ENCODE measurements at places on chromosomes 11 and 22.
A peak's percentile ranks its signal among the peaks of the same experiment; 100 is the strongest.

- DNase-seq, result no peak
These were observed 206.3 kb downstream of the SNX19 start for GRCh38 chr11:130710021-130710420.

- DNase-seq, result no peak
These were observed 9.0 kb downstream of the TRIM44 start for GRCh38 chr11:35671396-35672127.

GRCh38 chr11:70530010-70530409, 131.7 kb downstream of the CTTN start:
- no peak for DNase-seq

DNA sequence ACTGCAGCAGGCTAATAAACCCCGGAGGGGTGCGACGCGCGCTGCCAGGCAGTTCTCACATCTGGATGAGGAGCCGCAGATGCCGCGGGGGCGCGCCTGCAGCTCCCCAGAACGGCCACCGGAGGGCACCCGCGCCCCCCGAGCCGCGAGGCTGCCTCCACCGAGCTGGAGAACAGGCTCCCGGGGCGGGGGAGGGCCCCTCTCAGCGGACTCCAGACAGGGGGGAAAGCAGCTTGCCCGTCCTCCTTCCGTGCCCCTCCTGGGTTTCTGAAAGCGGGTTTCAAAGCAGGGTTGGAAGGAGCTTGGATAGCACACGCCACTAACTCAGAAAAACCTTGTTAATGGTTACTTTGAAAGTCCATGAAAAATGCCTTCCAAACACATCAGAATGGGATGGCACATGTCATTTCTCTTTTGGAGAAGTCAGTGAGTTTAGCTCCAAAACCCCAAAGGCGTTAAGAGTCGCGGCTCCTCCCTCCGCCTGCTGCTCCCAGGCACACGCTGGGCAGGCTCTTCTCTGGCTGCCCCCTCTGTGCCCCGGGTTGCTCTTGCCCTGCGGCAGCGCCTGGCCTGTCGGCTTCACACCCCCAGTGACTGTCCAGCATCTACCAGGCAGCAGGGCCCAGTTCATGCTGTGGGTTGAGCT, 317.8 kb downstream of the NTM start:
- no peak for DNase-seq

GRCh38 chr22:25334162-25334490, 114.7 kb downstream of the CRYBB2 start:
- peak; percentile 57 for DNase-seq

GRCh38 chr11:16171882-16172281, 184.5 kb downstream of the SOX6 start:
- no peak for DNase-seq

DNA sequence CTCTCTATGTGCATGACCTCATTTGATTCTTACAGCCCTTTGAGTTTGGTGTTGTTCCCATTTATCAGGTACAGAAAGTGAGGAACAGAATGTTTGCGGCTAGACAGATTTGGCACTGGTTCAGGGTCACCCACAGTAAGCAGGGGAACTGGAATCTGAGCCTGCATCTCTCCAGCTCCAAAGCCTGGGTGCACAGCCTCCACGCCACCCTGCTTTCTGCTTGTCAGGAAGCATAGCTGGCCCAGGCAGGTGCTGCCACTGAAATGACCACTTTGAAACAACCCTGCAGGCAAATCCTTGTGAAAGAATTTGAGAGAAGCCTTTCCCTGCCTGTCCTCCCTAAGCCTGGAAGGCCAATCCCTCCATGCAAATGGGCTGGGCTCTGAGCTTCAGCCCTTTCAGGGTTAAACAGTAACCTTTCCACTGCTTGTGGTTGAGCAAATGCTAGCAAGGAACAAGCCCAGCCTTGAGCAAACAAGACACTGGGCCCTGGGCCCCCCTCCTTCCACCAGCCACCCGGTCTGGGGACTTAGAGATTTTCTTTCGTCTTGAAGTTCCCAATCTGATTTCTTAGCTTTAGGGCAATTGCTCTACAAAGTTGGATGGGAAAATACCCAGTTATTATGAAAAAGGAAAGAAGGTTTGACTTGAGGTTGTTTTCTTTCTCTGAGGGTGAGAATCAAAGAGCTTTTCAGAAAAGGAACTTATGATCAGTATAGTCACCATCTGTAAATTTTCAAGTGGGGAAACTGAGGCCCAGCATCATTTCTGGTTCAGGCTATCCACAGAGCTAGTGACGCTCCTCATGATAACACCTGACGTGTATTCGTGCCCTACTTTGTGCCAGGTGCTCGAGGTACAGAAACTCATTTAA, 19.4 kb downstream of the EHF start:
- no peak for DNase-seq

- no peak for DNase-seq
These were observed 105.6 kb upstream of the SYN3 start for GRCh38 chr22:33163815-33164214.

- no peak for DNase-seq
These were observed 31.9 kb upstream of the TLCD5 start for GRCh38 chr11:120293038-120293800.

DNA sequence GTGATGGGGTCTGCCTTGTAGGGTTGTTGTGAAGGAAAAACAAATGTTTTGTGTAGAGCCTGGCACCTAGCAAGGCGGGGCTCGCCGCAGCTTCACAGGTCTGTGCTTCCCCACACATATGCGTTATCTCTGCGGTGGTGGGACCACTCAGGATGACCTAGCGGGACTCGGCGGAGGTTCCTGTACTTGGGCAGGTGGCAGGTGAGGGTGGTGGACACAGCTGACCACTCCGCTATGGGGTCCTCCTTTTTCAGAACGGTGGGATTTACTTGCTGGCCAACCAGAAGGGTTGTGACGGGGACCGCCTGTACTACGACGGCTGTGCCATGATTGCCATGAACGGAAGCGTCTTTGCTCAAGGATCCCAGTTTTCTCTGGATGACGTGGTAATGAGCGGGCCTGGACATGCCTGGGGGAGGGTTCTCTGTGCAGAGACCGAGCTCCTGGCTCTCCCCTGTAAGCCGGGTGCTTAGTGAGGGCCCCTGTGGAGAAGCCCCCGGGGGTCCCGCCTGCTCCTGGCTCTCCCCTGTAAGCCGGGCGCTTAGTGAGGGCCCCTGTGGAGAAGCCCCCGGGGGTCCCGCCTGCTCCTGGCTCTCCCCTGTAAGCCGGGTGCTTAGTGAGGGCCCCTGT, 21.3 kb downstream of the NADSYN1 start:
- DNase-seq, result no peak

DNA sequence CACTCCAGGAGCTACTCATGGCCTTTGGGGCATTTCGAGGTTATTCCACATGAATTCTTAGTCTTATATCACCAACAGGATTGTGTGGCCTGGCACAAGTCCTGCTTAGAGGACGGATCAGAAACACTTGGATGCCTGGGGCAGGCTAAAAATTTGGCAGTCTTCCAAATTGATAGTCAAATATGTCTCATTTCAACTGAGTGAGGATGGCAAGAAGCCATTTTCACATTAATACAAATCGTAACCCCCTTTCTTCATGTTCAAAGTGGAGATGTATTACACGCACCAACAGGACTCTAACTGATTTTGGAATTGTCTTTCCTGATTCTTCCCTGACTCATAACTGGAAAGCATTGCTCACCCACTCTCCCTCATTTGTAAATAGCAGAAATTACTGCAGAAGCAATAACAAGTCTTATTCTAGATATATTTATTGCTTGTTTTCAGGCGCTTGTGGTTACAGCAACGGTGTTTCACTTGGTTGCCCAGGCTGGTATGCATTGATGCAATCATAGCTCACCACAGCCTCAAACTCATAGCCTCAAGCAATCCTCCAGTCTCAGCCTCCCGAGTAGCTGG, 10.3 kb upstream of the CCDC86 start:
- no peak for DNase-seq

GRCh38 chr11:67434395-67434881, 3.0 kb downstream of the PTPRCAP start:
- DNase-seq, result no peak

DNA sequence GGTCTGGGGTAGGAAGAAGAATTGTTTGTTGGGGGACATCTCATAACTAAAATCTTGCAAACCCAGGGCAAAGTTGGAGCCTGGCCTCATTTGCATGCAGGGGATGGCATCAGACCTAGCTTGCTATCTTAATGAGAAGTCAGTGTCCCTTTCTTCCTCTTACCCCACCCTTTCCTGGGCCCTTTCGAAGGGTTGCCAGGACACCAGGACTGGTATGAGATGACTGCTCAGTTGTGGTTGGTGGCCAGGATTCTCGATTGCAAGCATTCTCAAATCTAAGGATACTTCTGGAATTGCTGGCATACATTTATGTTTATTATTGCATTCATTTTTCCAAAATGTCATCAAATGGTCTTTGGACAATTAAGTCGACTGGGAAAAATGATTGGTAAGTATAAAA, 131.0 kb downstream of the SLC1A2 start:
- DNase-seq, result no peak

DNA sequence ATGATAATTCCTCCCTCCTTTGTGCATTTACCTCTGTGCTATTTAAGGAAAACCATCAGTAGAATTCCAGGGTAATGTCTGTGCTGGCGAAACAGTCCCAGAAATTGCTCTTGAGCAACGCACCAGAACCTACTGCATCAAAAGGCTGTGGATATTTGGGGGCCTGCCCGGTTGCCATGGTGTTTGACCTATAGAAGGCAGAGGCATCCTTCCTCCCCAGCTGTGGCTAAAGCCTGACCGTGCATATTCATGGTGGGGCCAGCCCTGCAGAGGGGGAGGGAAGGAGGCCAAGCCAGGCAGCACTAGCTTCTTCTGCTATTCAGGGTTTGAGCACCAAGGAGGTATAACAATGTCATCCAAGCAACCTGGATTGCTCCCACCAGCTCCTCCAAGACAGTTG, 215.0 kb upstream of the E2F8 start:
- no peak for DNase-seq

DNA sequence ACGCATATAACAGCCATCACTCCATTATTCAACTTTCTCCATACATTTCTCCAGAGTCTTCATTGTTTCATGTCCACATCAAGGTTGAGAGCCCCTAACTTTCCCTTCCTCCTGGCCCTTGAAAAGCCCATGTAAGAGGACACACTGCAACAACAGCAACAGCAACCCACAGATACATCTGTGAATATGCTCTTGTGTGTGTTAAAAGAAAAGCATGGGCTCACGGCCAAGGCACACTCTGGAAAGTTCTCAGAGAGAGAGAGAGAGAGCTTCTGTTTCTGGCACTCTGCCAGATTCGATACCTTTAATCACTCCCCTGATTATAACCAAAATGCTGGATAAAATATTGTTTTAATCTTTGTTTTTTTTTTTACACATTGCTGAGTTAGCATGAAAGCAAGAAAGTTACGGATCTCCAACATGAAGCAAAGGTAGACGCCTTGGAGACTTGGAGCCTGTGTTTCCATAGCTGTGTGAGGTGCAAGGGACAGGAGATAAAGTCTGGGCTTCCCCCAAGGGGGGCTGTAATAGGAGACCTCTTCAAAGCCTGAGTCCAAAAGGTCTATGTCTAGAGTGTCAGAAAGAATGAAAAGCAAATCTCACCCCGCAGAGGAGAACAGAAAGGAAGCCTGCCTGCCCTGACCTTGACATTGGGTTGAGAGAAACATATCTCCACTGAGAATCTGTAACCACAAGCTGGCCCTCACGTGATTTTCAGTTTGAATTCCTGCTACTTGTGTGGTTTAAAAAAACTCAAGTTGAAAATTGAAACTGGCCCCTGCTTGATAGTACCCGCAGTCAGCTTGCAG, 33.7 kb upstream of the MPPED1 start:
- no peak for DNase-seq

DNA sequence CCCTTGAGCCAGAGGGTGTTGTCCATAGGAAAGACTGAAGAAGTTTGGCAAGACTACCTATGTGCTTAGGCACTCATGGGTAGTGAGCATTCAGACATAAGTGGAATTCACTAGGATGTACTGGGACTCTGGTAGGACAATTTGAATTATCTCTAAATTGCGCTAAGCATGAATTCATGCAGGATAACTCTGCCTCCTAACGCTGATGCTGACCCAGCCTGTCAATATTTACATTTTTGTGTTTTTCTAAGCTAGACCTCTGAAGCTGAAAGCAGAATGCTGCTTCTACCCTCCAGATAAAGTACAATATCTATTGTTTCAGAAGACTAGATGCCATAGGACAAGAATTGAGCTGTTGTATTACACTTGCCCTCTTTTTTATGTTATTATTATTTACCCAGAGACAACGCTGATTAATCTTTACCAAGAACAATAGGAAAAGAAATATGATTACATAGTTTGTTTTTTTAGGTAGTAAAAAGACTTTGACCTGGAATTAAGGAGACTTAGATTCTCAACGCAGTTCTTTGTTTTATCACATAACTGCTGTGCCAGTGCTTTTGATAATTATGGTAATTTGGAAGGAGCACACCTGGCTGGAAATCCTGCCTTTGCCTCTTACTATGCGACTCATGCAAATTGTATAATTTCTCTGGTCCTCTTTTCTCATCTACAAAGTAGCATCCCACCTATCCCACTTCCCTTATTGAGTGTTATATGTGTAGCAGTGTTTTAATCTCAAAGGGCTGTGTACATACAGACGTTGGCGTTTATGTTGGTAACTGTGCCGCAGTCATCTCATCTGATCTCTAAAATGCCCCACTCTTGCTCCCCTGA, 21.2 kb upstream of the GRAMD1B start:
- no peak for DNase-seq

GRCh38 chr11:61119055-61119454, 16.8 kb downstream of the CD5 start:
- no peak for DNase-seq

GRCh38 chr22:33569559-33569958, 350.7 kb downstream of the LARGE1 start:
- DNase-seq, result no peak

DNA sequence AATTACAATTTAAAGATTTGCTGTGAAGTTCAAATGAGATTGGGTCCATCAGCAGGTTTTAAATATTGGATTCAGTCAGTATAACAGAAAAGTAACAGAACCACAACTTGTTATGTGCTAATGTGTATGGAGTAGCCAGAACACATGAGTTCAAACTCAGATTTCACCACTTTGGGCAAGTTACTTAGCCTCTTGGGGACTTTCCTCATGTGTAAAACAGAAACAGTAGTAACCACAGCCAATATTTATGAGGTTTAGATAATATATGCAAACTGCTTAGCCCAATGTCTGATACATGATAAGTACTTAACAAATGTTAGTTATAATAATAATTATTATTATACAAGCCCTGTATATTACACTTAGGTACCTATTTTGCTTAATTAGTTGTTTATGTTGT, 21.8 kb upstream of the SLC5A12 start:
- DNase-seq, result no peak

GRCh38 chr22:30314915-30315314, 11.8 kb downstream of the TBC1D10A start:
- DNase-seq, result peak; percentile 22

DNA sequence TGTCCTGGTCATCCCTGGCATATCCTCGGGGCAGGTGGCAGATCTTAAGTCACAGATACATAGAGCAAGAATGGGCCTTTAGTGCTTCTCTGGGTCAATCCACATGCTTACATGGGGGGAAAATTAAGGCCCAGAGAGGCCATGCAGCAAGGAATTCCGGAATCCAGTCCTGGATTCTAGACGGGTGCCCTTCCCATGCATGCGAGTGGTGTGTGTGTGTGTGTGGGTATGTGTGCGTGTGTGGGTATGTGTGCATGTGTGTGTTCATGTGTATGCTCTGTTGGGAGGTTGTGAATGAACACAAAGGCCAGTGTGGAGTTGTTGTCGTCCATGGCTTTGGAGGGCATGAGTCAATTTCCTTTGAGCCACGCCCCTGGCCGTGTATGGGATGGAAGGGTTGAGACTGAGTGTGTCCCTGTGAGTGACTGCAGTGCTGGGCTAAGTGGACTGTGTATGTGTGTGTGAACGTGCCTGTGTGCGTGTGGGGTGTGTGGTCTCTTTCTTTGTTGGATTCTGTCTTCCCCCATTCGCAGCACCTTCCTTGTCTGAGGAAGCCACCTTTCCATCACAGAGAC, 33.4 kb upstream of the EIF3D start:
- no peak for DNase-seq

- DNase-seq, result no peak
These were observed 8.0 kb downstream of the ARFGAP3 start for GRCh38 chr22:42848941-42849550.

All from T-helper 1 cell (primary cell).